ENCODE measurements at places on chromosomes 3 and 15. TPM values are rescaled to one million over a fixed set of nuclear protein-coding genes. Genes with fewer than 3 reads are reported as not detected.

GRCh38 chr3:115148142-115148790 is 1.2 kb upstream of the ZBTB20 start:
- no peak for DNase-seq

- no peak for DNase-seq
Observed at GRCh38 chr3:99772671-99773070, 45.0 kb upstream of the CMSS1 start.

ISLR gene
- 8.9 TPM for total RNA-seq

CHDH gene
- 1.4 TPM for total RNA-seq

SLMAP gene
- total RNA-seq, result 64.4 TPM

DNA sequence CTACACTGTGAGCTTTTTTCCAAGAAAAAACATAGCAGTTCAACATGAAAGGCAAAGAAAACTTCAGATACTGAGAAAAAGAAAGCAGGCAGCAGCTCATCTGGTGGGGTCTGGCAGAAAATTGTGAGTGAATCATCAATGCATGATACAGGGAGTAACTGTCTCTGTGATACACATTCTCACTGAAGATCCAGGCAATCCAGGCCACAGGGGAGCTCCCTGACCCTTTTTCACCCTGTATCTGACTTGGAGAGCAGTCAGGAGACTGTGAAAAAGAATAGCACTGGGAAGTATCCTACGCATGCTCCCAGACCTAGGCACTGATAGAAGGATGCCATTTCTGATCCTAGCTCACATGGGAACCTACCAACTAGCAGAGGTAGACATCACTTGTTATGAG is 269.8 kb downstream of the MBNL1 start:
- DNase-seq, result no peak

- no peak for DNase-seq
Observed at GRCh38 chr15:68792901-68793766, 27.6 kb downstream of the ANP32A start.

All from occipital lobe (tissue), 3 donors.